ENCODE measurements at places on chromosomes 1 and 21.
A peak's percentile ranks its signal among the peaks of the same experiment; 100 is the strongest.

DNA sequence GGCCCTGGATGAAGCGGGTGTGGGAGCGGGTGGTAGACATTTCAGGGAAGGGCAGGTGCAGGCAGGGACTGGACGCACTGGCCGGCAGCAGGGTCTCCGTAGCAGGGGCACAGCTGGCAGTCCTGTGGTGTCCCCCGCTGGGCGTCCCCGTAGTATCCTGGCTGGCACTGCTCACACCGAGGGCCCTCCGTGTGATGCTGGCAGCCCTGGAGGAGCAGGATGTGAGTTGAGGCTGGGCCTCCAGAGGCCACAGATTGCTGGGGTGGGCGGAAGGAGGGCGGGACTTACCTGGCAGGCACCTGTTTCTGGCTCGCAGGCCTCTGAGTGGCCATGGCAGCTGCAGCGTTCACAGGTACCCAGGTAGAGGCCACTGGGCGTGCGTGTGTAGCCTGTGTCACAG lies 62.3 kb downstream of the LDLRAD2 start:
- no peak for DNase-seq

GRCh38 chr1:87061742-87062156 lies 147.3 kb downstream of the HS2ST1 start:
- no peak for DNase-seq

DNA sequence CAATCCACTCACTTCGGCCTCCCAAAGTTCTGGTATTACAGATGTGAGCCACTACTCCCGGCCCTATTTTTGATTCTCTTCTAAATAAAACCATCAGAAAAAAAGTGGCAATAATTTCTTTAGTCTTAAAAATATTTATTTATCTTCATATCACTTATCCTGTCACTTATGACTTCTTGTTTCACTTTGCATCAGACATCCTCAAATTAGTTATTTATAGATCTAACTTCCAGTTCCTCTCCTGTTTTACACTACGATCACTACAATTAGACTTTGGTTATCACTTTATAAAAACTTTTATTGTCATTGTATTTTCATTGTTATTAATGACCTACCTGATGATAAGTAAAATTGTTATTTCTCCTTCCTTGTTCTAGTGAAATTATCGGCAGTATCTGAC lies 783.4 kb upstream of the BRINP3 start:
- no peak for DNase-seq

DNA sequence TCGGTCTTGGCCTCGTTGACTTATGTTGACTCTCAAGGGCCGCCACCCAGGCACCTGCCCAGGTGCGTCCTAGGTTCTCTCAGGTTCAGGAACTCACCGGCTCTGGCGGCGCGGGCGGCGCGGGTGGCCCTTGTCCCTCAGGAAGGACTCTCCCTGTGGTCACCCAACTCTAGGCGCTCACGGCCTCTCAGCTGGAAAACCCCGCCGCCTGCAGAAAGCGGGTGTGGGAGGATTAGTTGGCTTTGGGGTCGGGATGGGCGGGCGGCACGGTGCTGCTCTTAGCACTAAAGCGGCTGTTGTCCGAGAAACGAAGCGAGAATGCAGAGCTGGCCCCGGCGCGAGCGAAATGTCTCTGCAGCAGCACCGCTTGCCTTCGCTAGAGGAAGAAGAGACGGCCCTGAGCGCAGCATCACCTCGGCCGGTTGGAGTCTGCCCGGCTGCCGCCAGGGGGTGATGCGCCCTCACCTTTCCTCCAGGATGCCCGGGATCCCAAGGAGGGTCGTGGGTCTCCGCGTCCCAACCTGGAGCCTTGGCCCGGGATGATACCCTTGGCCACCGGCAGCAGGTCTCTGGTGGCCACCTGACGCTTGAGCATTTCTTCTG lies 8.1 kb upstream of the TADA1 start:
- DNase-seq = peak; percentile 64

GRCh38 chr1:117674521-117675400 lies 68.9 kb downstream of the TENT5C start:
- no peak for DNase-seq

- no peak for DNase-seq
Observed at GRCh38 chr1:21888500-21888899, 48.6 kb downstream of the HSPG2 start.

GRCh38 chr1:242847390-242847993 lies 323.0 kb upstream of the PLD5 start:
- DNase-seq = no peak

DNA sequence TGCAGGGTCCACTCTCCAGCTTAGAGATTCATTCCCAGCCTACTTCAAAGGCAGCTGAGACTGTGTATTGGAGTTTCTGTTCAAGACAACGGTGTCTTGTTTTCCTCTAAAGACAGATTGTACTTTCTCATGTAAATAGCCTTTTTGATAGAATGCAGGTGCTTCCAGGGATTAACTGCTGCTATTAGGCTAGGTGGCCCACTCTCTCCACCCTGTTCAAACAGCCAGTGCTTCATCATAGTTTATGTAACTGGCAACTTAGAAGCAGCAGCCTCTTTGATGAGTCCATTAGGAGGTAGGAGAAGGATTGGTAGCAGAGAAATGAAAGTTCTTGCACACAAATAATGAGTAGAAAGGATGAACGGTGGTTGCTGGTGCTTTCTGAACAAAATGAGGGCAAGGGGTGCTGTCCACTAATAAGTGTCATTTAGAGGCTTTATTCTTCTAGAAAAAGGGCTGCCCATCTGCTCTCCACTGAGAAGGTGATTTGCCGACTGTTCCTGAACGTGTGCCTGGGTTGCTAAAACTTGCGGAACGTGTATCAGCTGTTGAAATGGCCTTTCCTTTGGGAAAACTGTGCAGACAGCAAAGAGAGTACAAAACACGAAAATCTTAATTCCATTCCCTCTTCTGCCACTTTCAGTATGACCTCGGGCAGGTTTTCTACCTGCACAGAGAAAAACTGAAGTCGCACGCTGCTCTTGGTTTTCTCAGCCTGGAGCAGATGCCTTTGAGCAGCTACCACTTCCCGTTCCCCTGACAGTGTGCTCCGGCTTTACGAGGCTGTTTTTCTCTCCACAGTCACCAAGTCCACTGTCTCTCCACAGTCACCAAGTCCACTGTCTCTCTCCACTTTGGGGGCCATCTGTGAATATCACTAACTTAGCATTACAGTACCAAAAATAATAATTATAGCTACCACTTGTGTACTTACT lies 228.9 kb downstream of the KIF26B start:
- DNase-seq = no peak

DNA sequence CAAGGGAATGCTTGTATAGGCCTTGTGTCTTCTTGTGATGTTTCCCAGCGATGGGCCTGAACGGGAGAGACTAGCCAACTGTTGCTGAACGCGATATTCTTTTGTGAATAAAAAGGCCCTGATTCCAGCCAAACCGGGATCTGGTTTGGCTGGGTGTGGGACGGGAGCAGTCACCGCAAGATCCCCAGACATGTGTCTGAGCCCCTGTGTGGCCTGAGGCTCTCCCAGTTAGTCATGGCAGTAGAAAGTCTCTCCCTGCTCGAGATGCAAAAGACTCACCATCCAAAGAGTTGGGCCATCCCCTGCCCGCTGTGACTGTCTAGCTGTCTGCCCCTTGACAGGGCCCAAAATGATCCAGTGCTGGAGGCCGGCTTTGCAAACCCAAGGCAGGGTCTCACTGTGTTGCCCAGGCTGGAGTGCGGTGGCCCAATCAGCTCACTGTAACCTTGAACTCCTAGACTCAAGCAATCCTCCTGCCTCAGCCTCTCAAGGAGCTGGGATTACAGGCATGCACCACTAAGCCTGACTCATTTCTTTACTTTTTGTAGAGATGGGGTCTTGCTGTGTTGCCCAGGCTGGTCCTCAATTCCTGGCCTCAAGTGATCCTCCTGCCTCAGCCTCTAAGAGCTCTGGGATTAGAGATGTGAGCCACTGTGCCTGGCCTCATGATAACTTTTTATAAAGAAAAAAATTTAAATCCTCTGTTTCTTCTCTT lies 56.4 kb downstream of the KIF26B start:
- no peak for DNase-seq
